ENCODE measurements at places on chromosomes 1 and 21. TPM values are rescaled to one million over a fixed set of nuclear protein-coding genes. Genes with fewer than 3 reads are reported as not detected.

VAMP4 gene
- 6.8 TPM for total RNA-seq

RNU1-1 gene
- not detected for total RNA-seq

MAP1LC3C gene
- total RNA-seq, result 0.13 TPM

DISP1 gene
- 2.1 TPM for total RNA-seq

TRAF3IP3 gene
- total RNA-seq, result 0.61 TPM

RNF186 gene
- total RNA-seq, result not detected

IFNLR1 gene
- total RNA-seq, result not detected

LAPTM5 gene
- total RNA-seq, result not detected

PRPF38A gene
- total RNA-seq, result 8.5 TPM

TCEA3 gene
- not detected for total RNA-seq

GNG4 gene
- total RNA-seq, result 5.2 TPM

UTS2 gene
- total RNA-seq, result not detected

OR10J1 gene
- total RNA-seq, result not detected

TFAP2E gene
- total RNA-seq, result 1.3 TPM

ZBTB8B gene
- total RNA-seq, result 0.35 TPM

MYOG gene
- total RNA-seq, result not detected

AKNAD1 gene
- total RNA-seq, result not detected

GPR137B gene
- total RNA-seq, result 105 TPM

RAB7B gene
- 2.6 TPM for total RNA-seq

THEM4 gene
- total RNA-seq, result 125 TPM

AGMAT gene
- not detected for total RNA-seq

OR2T35 gene
- total RNA-seq, result not detected

AMPD1 gene
- total RNA-seq, result not detected

CHRM3 gene
- 1.8 TPM for total RNA-seq

C1orf50 gene
- total RNA-seq, result 1.8 TPM

ERICH3 gene
- not detected for total RNA-seq

CBS gene
- 30.3 TPM for total RNA-seq

TTLL7 gene
- 18.7 TPM for total RNA-seq

NPHS2 gene
- total RNA-seq, result not detected

EDARADD gene
- total RNA-seq, result 2.5 TPM

KCNJ9 gene
- not detected for total RNA-seq

PTGER3 gene
- 0.03 TPM for total RNA-seq

BARHL2 gene
- total RNA-seq, result 0.11 TPM

RNF115 gene
- total RNA-seq, result 19.6 TPM

KRTAP10-3 gene
- total RNA-seq, result not detected

TMCC2 gene
- total RNA-seq, result 22.1 TPM

ADAMTSL4 gene
- 0.48 TPM for total RNA-seq

CYP4X1 gene
- not detected for total RNA-seq

ARF1 gene
- 106 TPM for total RNA-seq

DNALI1 gene
- not detected for total RNA-seq

BMP8B gene
- 6.2 TPM for total RNA-seq

HLX gene
- total RNA-seq, result 5.3 TPM

LEFTY1 gene
- not detected for total RNA-seq

ACADM gene
- total RNA-seq, result 65.8 TPM

VHLL gene
- total RNA-seq, result 0.27 TPM

PDZK1IP1 gene
- total RNA-seq, result not detected

CD5L gene
- total RNA-seq, result 0.61 TPM

CXADR gene
- total RNA-seq, result 25.9 TPM

TBX19 gene
- total RNA-seq, result 2.2 TPM

TINAGL1 gene
- total RNA-seq, result not detected

NES gene
- total RNA-seq, result 97.4 TPM

Measured in SK-MEL-5 (cell line).